ENCODE measurements at places on chromosomes 7 and 10.

DNA sequence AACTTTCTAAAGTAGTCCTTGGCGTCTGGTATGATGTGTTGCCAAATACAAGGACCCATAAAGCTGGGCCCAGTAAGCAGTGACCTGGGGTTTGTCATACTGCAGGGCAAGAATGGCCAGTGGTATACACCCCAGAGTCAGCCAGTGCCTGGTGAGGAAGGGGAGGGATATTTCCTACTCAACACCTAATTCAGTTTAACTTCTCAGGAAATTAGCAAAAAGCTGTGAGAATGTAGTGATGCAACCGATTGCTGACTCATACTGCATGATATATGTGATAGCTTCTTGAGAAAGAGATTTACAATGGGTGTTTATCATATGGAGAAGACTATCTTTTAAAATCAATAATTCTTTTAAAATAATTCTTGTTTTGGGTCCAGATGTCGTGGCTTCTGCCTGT lies 889.3 kb upstream of the CELF2 start:
- DNase-seq: no peak

- DNase-seq: no peak
Observed at GRCh38 chr10:77263700-77264099, 373.9 kb downstream of the KCNMA1 start.

- DNase-seq: no peak
Observed at GRCh38 chr10:119807960-119808697, 64.5 kb downstream of the MCMBP start.

DNA sequence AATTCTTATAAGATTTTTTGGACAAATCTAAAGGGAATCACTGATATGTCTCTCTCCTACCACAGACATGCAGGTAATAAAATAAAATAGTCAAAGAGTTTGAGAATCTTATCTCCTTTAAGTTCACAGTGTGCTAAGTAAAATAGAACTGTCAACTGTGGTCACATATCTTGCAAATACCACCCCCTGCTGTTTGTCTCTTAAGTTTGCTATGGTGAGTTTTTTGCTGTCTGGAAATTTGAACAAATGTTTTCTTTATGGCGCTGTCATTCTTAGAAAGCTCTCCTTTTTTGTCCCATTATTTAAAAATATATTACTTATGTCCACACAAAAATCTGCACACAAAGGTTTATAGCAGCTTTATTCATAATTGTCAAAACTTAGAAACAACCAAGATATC lies 19.6 kb downstream of the GIMAP5 start:
- DNase-seq: no peak

DNA sequence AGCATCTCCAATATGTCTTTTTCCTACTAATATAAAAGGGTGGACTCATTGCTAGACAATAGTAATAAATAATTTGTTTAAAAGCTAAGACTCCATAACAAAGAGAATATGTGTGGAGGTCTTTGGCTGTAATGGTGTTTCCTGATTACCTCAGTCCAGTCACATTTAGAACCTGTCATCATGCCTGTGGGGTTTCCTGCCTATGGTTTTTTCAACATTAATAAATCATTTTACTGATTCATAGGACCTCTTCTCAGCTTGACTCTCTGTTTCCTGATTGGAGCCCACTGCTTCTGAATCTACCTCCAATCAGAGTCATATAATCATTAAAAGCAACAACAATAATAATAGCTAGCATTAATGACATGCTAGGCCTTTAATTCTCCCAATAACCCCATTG lies 52.4 kb upstream of the GNAI1 start:
- DNase-seq: no peak

GRCh38 chr10:126964190-126964589 lies 59.0 kb downstream of the DOCK1 start:
- DNase-seq: no peak

- no peak for DNase-seq
Observed at GRCh38 chr7:81626008-81626407, 143.8 kb downstream of the HGF start.

- DNase-seq: no peak
Observed at GRCh38 chr10:10844251-10844650, 173.4 kb upstream of the CELF2 start.

- DNase-seq: no peak
Observed at GRCh38 chr10:3002304-3002703, 65.0 kb upstream of the PFKP start.

DNA sequence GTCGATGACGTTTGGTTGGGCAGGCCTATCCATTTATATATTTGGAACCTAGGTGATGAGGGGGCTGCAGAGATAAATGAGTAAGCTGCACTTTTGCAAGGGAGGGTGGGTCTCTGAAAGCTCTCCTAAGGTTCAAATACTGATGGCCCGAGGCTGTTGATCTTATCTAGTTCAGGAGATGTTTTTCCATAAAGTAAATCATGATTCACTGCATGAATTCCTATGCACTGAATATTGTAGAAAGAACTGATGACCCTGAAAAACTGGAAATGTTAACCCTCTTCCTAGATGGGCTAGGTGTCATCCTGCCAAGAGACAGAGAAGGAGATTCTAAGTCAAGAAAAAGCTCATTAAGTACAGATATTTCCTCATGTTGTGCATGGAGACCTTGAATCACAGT lies 459.9 kb downstream of the PLXNA4 start:
- no peak for DNase-seq

DNA sequence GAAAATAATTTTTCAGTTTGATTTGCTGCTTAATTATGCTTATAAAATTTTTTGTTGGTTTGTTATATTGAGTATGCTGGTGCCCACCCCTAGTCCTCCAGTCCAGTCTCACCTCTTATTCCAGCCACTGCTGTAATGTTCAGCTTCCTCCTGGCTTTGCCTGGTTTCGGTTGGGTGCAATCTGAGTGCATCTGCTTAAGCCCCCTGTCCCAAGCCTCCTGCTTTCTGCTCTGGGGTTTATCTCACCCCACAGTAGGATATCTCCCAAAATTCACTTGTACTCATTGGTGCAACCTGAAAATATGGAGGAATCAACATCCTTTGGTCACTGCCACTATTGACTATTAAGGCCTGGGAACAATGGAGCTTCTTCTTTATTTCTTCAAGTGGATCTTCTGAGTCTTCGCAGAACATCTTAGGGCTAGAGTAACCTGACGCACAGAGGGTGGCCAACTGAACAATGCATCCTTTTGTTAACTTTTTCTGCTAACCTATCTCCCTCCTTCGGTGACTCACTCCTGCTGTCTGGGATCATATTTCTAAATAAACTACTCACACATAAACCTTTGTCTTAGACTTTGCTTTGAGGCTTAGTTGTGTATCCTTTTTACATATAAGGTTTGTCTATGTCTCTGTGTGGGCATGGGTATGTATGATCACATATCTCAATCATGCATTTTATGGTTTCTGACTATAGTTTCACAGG lies 19.1 kb upstream of the SOSTDC1 start:
- DNase-seq: no peak

DNA sequence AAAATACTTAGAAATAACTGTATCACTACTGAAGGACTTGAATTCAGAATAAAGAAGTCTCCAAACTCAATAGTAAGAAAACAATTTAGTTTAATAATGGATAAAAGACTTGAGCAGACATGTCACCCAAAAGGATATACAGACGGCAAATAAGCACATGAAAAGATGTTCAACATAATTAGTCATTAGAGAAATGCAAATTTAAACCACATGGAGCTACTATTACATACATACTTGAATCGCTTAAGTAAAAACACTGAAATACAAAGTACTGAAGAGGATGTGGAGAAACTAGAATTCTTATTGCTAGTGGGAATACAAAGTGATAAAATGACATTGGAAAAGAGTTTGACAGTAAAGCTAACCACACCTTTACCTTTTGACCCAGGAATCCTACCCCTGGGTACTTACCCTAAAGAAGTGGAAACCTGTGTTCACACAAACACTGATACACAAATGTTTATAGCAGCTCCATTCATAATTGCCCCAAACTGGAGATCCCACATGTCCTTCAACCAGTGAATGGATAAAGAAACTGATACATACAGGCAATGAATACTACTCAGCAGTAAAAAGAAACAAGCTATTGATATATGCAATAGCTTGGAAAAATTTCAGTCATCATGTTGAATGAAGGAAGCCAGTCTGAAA lies 54.3 kb upstream of the NFKB2 start:
- DNase-seq: no peak

DNA sequence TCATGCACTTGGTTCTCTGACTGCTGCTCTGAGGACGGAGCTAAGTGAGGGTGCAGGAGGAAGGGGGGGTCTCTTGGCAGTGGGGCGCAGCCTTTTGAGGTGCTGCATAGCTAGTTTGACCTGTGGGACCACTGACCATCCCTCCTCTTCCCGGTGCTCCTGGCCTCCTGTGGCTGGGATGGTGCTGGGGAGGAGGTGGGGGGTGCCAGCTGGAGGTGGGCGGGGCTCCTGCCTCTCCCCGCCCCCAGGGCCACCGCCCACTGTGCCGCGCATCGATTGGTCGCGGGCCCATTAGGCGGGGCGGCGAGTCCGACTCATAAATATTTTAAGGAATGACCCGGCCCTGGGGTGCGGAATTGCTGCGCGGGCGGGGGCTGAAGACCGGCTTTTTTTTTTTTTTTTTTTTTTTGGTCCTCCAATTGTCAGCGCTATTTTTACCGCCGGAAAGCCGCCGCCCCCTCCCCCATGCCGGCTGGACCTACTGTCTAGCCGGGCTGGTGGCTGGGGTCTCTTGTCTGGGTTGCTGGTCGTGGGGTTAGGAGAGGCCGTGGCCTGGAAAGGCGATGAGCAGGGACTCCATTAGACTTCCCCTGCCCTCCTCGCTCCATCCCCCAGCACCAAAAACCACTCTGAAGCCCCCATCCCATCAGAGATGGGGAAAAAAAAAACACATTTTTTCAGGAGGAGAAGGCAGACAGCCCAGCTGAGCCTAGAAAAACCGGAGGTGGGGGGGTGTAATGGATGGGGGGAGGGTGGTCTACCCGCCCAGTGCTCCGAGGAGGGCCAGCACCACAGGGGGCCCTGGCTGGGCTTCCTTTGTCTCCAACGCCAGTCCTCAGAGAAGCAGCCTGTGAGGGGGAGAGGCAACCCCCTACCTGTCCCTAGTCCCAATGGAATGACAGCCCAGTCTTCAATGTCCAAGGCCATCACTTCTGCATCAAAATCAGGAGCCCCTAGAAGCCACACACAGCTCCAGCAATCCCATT lies 6.4 kb downstream of the SH2B2 start:
- DNase-seq: no peak

DNA sequence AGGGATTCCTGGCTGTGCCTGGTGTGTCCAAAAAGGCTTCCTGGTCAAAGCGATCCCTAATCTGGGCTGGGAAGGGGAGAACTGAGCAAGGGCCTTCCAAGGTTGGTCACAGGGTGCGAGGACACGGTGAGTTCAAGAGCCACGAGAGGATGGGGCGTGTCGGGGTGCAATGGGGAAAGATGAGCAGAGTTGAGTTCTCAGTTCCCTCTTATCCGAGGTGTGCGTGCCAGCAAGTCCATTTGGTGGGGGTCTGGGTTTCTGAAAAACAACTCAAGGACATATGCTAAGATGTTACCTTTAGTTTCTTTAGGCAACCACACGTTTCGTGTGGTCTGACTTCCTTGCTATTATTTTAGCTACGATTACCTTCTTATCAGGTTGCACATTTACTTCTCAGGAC lies 1.3 kb downstream of the ZNF775 start:
- DNase-seq: no peak

GRCh38 chr7:129952086-129952652 lies 591 bp downstream of the UBE2H start:
- peak; percentile 55 for DNase-seq

DNA sequence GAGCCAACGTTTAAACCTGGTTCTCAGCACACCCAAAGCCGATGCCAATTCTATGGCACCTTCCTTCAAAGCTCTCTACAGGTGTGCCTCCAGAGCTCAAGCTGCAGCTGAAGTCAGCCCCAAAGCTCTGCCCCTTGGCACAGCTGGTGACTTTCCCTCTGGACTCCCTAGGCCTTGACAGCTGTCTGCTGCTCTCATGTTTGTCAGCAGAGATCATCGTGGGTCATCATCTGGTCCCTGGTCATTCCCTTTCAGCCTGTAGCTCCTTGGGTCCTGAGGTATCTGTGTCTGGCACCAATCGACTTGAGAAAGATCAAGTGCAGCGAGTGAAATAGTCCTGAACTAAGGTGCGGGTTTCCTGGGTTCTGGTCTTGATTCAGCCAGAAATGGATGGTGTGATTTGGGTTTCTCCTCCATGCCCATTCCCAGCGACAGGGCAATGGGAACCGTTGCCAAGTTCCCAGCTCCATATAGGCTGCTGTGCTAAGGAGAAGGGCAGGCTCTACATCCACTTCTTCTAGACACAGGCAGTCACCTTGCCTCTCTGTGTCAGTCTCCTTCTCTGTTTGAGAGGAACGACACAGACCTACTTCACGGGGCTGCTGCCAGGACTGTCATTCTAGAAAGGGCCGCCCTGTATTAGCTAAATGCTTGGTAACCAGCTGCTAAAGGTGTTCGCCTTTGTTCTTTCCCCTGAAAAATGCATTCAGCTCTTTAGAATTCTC lies 3.6 kb downstream of the PKD1L1 start:
- DNase-seq: no peak

GRCh38 chr10:66180581-66181318 lies 745.1 kb upstream of the LRRTM3 start:
- DNase-seq: peak; percentile 9

DNA sequence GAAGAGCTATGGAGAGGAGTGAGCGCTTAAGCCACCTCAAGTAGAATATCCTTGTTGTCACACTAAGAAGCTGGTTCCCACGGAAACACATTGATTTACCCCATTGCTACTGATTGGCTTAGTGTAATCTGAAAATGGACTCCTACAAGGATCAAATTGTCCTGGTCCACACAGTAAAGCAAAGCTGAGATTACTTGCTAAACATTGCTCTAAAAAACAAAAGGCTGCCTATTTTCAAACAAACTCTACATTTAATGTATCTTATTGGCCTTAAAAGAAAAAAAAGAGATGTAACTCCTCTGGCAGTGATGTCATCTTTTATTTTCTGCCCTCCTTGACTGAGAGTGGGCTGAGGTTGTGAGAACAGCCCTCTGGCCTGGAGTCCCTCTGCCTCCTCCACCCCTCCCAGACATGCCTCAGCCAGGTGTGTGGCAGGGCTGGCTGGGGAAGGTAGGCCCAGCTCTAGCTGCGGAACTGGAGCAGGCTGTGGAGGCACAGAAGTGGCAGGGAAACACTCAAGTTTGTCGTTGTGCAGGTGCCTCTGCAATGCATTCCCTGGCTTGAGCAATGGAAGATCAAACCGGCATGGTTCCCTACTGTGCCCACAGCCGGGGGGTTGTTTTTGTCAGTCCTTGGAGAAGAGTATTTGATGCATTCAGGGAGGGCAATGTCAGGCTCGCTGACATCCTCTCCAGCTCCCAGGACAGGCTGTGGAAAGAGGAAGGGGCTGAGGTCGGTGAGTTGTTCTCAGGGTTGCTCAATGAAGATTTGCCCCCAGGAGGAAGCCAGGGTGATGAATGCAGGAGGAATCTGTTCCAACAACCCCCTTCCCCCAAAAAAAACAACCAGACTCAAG lies 9.1 kb downstream of the KLF6 start:
- DNase-seq: peak; percentile 41

GRCh38 chr7:31145339-31145738 lies 93.2 kb downstream of the ADCYAP1R1 start:
- DNase-seq: no peak

- DNase-seq: no peak
Observed at GRCh38 chr7:15625466-15625865, 61.0 kb downstream of the MEOX2 start.

Data from body of pancreas (tissue), 4 donors.